Activated T-cell treated with anti-CD3 and anti-CD28 coated beads, Interleukin-2, amount 50 U/mL, for 1 hour (primary cell): ENCODE measurements at places on chromosomes 5 and 9.

DNA sequence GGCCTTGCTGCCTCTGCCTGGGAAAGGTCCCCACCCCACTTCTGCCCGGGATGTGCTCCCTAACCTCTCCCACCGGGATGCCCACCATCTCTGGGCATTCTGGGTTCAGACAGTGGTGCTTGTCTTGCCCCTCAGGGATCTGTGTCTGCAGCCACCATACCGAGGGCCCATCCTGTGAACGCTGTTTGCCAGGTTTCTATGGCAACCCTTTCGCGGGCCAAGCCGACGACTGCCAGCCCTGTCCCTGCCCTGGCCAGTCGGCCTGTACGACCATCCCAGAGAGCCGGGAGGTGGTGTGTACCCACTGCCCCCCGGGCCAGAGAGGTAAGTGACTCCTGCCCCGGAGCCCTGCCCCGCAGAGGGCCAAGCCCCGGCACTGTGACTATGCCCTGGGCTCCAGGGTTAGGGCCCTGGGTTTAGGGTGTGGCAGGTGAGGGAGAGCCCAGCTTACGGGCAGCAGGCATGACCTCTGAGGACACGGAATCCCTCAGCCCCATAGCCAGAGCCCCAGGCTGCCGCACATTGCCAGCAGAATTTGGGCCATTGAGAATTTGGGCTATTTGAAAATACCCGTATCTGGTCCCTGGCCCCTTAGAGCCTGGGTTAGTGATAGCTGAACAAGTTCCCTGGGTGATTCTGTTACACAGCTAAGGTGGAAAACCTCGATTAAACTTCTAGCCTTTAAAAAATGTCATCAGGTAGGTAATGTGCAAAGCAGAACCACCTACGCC, 35.3 kb upstream of the AIF1L start:
- DNase-seq: no peak

- no peak for DNase-seq
These were observed 8.9 kb upstream of the MYO10 start for GRCh38 chr5:16944816-16945562.

DNA sequence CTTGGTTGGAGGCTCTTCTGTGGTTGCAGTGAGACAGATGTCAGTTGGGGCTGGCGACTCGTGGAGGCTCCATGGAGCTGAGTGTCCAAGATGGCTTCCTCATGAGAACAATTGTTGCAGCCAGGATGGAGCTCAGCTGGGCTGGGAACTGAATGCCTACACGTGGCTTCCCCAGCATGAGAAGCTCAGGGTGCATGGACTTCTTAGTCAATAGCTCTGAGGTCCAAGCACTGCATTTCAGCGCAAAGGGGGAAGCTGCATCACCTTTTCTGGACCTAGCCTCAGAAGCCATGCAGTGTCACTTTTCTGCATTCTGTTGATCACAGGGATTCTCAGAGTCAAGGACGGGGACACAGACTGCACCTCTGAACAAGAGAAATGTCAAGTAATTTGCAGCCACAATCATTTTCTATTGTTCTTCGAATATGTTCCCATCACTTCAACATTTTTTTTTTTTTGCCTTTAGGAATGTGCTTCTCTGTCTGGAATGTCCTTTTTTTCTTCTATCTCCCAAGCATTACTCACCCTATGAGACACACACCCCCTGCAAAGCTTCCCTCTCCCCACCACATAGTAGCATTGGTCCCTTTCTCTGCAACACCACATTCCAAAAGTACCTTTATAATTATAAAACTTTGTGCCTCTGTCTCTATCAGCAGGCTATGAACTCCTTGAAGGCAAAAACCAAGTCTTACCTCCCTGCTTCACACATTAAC, 57.5 kb upstream of the STK32A start:
- DNase-seq: no peak

- peak; percentile 50 for DNase-seq
These were observed 9.1 kb upstream of the MVB12B start for GRCh38 chr9:126317513-126317912.

- DNase-seq: no peak
These were observed 116.0 kb downstream of the VAV2 start for GRCh38 chr9:133876144-133876543.

- DNase-seq: no peak
These were observed 124.3 kb downstream of the COL23A1 start for GRCh38 chr5:178465861-178466288.

- DNase-seq: no peak
These were observed 20.6 kb downstream of the PCA3 start for GRCh38 chr9:76784881-76785280.

- no peak for DNase-seq
These were observed 1067.8 kb upstream of the EDIL3 start for GRCh38 chr5:85452322-85453025.

GRCh38 chr9:78189461-78189860, 46.4 kb upstream of the CEP78 start:
- DNase-seq: no peak

DNA sequence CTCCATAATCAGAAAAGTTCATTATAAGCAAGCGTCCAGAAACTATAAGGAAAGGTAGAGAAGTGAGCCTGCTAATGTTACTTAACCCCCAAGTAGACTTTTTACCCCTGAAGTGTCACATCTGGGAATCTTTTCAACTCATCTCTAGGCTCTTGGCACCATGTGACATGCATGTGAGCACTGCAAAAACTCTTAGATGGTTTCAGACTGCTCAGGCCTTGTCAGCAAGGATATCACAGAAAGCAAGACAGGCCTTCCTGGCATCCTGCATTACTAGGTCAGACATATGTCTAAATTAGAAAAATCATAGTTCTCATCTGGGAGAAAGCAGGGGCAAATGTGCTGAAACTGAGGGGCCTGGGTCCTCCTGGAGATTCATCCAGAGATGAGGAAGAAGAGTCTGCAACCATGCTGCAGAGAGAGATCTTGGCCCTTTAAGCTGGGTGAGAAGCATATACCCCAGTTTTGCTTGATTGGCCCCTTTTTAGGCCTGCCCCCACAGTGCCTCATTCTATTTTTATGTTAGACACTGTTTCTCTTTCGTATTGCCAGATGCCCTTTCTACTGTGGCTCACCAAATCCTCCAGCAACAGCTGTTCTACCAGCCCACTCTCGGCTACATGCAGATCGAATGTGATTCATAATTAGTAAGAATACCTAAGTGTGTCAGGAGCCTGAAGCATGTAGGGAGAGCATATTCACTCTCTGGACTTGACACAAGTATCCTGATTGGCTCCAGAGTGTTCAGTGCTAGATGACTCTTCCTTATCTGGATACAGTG, 19.0 kb downstream of the TMEM8B start:
- DNase-seq: no peak

DNA sequence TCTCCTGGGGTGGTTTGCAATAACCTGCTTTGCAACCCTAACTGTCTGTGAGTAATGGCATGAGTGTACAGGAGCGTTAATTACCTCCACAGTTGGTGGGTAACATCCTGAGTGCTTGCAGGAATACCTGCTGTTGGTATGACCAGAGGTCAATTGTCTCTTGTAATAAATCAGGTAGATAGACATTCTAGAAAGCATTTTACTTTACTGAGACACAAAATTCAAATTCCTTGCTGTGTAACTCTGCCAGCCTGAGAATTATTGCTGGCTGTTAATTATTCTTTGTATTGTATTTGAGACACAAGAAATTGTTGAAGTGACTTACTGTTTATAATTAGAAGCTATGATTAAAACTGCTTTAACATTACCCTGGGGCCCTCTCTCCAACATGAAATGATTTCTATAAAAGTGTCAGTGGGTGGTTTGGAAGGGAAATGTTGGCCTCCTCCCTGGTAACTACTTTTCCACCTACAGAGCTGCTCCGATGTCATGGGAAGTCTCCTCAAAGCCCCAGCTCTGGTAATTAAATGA, 150.8 kb upstream of the ADCY2 start:
- DNase-seq: no peak

DNA sequence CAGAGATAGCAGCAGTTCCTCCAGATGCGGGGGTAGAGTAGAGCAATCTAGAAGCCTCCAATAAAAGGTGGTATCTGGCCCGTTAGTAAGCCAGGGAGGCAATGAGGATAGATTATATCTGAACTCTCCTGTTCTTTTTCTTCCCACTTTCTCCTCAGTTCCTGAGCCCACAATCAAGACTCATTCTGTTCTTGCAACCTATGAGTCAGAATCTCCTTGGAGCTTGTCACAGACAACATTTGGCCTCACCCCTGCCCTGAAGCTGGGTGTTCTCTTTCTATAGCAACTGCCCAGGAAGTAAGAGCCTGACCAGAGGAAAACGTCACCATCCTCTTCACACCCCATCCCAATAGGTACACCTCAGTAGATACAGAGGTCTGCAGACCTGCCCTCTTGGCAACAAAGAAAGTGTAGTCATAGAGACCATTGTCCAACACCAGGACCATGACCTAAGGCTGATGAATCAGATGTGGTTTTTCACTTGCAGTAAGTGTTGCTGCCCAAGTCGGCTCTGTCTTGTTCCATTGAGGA, 76.3 kb upstream of the PCA3 start:
- DNase-seq: no peak

- DNase-seq: no peak
These were observed 29.3 kb upstream of the ANKH start for GRCh38 chr5:14900693-14901461.

GRCh38 chr5:132254321-132254977, 3.0 kb upstream of the PDLIM4 start:
- no peak for DNase-seq

GRCh38 chr9:135376511-135377265, 102.9 kb upstream of the PPP1R26 start:
- no peak for DNase-seq

DNA sequence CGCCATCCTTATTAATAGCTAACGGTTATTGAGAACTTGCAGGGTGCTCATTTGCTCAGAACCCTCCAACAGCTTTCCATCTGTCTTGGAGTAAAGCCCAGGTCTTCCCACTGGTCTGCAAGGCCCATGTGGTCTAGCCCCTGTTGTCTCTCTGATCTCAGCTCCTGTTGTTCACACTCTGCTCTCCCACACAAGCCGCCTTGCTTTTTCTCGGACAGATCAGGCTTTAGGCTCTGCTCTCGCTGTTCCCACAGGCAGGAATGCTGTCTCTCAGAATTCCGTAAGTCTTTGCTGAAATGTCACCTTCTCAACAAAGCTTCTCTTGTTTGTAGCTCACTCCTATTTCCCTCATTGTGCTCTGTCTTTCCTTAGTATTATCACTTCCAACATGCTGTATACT, 34.3 kb downstream of the GPR107 start:
- DNase-seq: no peak

DNA sequence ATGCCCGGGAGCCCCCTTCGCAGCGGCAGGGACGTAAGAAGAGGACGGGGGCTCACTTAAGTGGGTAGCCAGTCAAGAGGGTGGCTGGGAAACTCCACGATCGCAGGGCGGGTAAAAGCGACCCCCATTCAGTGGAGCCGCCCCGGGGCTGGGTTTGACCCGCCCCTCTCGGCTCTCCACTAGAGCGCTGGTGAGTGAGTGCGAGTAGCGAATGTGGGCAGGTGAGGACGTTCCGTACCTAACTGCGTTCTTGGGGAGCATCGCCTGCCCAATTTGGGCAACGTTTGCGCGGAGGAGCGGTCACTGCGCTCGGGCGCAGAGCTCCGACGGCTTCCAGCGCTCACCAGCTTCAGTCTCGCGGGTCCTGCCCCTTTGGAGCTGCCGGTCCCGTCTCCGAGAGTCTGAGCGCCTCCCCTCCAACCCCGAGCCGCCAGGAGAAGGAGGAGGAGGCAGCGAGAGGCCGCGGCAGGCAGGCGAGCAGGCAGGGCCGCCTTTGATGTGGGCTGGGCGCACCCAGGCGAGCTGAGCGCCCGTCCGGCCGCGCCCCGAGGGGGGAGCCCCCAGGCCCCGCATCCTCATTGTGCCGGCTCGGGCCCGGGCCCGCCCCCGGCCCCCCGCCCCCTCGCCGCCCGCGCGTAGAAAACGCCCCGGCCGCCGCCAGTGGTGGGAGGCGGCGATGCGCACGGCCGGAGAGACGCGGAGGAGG, at the start of gene FGF18:
Gene FGF18, plus strand, starts transcription at position 666 of the 706 bp plus-strand sequence. CDS start 553 bp downstream, outside the sequence.
- DNase-seq: peak; percentile 42

GRCh38 chr5:127051591-127051990, 21.2 kb upstream of the MARCHF3 start:
- no peak for DNase-seq

- no peak for DNase-seq
These were observed 82.5 kb downstream of the SEMA6A start for GRCh38 chr5:116492016-116492623.

- DNase-seq: no peak
These were observed 32.5 kb downstream of the ANXA1 start for GRCh38 chr9:73183917-73184861.

GRCh38 chr5:175657593-175658271, at the start of gene HRH2:
HRH2 (plus strand) TSS chr5:175658071; CDS start chr5:175683234, 25,163 bp downstream.
- peak; percentile 55 for DNase-seq

DNA sequence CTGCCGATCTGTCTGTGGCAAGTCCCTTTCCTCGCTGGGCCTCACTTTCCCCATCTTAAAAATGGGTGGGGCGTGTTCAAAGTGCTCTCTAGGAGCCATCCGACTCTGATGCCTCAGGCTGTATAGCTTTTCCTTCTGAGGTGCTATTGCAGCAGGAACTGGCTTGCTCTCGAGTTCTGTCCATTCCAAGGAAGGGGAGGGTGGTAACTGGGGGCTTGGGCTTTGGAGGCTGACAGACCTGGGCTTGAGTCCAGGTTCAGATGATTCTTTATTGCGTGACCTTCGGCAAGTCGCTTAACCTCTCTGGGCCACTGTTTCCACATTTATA, 139.5 kb downstream of the RGS3 start:
- no peak for DNase-seq

- no peak for DNase-seq
These were observed 3.8 kb downstream of the MRPL22 start for GRCh38 chr5:154944716-154945115.

DNA sequence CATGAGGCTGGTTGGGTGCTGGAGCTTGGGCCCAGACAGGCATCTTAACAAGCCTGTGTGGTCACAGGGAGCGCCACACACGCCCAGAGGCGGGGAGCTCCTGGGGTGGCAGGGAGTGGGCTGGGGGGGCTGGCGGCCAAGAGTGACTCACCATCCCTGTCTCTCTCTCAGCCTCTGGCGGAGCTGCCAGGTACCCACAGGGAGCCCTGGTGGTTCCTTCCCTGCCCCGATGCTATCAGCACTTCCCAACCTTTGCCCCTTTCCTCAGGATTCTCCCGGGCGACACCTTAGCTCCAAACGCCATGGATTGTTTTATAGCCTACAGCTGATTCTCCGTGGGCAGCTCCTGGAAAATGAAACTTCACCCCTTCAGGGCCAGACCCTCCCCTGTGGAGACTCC, 5.5 kb downstream of the SLC9A3 start:
- no peak for DNase-seq

- DNase-seq: no peak
These were observed 51.2 kb downstream of the FCHO2 start for GRCh38 chr5:73007051-73007450.

DNA sequence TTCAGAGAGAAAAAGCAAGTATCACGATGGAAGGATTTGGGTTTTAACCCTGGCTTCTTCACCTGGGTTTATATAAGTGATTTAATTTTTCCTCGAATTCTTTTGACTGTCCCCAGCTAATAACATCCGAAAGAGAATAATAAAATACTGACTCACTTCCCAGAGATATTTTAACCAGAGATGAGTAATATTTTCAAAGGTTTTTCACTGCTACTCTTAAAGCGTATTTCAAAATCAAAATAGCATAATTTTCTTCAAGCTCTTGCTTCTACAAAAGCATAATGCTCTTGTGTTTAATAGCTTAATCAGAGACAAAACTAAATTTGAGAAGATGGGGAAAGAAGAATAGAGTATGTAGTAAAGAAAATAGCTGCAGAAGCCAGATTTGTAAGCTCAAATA, 215.2 kb upstream of the PTGER4 start:
- no peak for DNase-seq
